Fibroblast of skin of left quadriceps (primary cell): ENCODE measurements at places on chromosomes 3 and 15.

DNA sequence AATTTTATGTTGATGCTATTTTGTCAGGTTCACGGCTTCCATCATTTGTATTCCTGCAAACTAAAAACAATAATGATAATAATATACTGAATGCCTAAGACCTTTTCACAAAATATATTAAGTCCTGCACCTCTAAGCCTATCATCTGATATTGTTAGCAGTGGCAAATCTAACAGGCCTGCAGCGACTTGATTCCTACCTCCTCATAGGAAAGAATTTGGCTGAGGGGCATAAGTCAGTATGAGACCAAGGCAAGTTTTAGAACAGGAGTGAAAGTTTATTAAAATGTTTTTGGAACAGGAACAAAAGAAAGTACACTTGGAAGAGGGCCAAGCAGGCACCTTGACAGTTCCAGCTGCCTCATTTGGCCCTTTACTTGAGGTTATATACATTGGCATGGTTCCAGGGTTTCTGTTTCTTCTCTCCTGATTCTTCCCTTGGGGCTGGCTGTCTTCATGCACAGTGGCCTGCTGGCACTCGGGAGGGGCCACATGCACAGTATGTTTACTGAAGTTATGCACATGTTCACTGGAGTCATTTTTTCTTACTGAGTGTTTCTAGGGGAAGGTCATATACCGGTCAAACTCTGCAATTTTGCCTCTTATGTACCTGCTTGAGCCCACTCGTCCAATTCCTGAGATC, 418.1 kb downstream of the EPHA6 start:
- no peak for DNase-seq

DNA sequence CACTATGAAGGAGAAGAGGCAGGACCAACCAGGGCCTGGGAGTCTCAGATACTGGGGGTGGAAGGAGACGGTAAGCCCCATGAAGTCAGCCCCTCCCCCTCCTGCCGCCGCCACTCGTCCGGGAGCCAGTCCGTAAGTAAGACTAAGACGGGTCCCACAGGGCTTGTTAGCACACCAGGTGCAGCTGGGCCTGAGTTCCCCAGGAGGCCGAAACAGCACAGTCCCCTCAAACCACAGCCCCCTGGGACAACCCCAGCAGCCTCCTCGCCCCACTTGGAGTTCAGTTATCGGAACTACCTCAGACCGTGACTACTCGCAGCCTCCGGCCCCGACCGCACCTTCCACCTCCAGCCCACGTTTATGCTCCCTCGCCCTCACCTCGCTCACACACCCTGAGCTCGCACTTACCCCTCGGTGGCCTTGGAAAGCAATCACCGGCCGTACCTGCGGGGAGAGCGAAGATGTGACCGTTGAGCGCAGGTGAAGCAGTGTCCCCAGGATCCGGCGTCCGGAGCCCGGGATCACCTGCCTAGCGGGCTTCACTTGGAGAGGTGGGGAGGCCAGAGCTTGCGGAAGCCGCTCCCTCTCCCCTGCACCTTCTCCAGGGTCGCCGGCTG, 557 bp downstream of the ELL3 start:
- DNase-seq, result no peak

DNA sequence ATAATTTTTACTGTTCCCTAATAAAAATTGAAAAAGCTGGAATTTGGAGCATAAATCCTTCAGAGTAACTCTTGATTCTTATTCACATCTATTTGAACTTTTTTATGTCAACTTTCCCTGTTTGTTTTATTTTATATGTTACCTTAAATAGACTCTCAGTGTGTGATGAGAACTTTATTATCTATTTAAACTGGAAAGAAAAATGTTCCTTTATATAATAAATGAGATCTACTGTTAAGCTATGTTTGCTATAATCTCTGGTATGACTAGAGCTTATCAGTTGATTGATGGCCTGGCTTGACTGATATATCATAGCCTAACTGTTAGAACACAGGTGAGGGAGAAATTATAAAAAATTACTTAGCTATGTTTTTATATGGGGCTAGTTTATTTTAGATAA, 330.6 kb upstream of the EPHA6 start:
- no peak for DNase-seq

- DNase-seq, result no peak
Observed at GRCh38 chr3:60989626-60990441, 261.4 kb downstream of the FHIT start.

GRCh38 chr15:85168642-85169173, 187.1 kb downstream of the PDE8A start:
- no peak for DNase-seq

DNA sequence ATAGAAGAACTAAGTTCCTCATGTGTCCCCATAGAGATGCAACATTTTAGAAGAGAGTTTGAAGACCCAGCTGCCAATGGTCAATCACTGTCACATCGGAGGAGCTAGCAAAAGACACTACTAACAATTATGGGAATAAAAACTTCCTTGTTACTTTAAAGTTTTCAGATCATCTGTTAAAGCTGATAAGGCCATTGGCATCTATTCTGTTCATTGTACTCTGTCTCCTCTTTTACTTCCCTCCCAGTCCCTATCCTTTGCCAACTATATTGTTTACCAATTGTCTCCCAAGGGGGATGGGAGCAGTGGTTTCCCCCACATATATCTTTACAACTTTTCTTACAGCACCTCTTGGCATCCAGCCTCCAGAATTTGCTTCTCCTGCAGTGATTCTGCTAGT, 81.0 kb downstream of the FAM174B start:
- DNase-seq, result no peak

GRCh38 chr15:68774521-68775235, 46.0 kb downstream of the ANP32A start:
- DNase-seq, result peak; percentile 20

DNA sequence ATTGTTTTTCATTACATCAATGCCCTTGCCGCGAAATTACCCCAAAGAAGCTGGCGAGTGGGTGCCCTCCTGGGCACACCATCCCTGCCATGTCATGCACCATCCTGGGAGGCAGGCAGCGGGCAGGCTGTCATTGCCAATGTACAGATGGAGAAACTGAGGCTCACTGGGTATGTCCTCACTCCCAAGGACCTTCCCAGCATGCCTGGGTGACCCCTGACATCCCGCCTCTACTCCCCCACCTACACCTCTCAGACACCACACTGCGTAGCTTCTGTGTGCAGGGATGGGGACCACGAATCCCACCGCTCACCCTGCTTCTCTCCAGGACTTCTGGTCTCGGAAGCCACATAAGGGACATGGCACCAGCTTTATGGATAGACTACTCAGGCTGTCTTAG, 41.0 kb upstream of the SLC41A3 start:
- no peak for DNase-seq

GRCh38 chr3:70914862-70915261, 602.4 kb upstream of the MDFIC2 start:
- DNase-seq, result no peak

GRCh38 chr3:46405301-46406019, 1.4 kb downstream of the CCR5AS start:
- no peak for DNase-seq

DNA sequence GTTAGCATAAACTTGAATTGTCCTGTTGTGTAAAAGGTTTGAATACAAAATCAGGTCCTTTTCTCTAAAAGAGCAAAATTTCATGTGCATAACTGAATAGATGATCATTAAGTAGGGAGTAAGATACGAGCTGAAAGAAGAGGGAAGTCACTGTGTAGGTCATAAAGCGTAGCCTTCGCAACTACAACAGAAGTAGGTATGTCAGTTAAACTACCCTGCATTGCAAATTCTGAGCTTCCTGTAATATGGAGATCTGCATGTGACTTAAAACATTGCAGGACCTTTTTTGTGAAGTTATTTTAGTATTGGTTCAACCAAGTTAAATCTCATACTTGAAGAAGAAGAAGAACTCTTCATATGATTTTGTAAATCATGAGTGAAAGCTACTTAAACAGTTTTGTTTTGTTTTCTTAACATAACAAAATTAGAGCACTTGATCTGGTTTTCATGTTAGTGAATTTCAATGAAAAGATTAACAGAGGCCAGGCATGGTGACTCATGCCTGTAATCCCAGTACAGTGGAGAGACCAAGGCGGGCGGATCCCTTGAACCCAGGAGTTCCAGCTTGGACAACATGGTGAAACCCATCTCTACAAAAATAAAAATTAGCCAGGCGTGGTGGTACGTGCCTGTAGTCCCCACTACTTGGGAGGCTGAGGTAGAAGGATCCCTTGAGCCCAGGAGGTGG, 26.4 kb downstream of the ARMC8 start:
- no peak for DNase-seq

DNA sequence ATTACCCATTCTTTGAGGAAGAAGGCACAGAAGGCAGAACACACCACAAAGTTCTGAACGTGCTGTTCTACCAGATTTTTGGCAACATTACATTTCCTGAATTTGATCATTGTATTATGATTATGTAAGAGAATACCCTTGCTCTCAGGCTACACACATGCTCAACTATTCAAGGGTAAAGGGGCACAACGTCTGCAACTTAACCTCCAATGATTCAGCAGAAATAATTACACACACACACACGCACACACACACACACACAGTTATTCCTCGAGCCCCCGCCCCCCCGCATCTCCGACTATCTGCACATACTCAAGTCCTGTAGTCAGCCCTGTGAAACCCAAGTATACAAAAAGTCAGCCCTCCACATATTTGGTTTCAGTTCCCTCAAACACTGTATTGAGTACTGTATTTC, 26.8 kb downstream of the RPN1 start:
- DNase-seq, result no peak
